ENCODE measurements at places on chromosomes 1 and 21. TPM values are rescaled to one million over a fixed set of nuclear protein-coding genes. Genes with fewer than 3 reads are reported as not detected.

SPRR2G gene
- total RNA-seq, result not detected

DNA sequence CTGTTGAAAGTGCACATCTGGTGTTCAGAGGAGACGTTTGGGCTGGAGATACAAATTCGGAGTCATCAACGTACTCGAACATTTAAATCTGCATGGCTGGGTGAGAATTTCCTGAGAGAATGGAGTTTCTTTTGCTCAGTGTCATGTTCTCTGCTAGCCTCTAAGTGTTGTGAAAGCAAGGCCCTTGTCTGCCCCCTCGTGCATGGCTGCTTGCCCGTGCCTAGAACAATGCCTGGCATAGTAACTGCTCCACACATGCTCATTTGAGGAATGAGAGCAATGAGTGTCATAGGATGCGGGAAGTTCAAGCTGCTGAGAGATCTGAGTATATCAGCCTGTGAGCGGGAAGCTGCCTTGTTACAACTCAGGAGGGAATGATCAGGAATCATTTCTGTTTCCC lies 171.1 kb upstream of the CSF3R start:
- DNase-seq, result peak; percentile 25

DNA sequence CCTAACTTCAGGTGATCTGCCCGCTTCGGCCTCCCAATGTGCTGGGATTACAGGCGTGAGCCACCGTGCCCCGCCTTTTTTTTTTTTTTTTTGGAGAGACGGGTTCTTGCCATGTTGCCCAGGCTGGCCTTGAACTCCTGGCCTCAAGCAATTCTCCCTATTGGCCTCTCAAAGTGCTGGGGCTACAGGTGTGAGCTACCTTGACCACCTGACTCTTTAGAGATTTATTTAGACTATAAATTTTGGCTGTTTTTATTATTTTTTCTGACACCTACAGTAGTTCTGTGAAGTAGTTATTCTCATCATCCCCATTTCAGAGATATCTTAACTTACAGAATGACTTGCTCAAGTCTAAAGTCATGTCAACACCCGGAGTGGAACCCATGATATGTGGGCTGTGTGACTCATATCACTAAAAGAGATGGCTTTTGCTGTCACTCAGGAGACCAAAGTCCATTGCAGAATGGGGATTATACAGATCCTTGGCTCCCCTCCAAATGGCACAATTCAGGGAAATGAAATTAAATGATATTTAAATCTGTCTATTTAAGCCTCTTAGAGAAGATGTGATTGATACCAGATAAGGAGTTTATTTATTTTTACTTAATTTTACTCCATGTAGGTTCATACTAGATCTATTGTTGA lies 93.2 kb downstream of the CTH start:
- DNase-seq, result no peak

DNA sequence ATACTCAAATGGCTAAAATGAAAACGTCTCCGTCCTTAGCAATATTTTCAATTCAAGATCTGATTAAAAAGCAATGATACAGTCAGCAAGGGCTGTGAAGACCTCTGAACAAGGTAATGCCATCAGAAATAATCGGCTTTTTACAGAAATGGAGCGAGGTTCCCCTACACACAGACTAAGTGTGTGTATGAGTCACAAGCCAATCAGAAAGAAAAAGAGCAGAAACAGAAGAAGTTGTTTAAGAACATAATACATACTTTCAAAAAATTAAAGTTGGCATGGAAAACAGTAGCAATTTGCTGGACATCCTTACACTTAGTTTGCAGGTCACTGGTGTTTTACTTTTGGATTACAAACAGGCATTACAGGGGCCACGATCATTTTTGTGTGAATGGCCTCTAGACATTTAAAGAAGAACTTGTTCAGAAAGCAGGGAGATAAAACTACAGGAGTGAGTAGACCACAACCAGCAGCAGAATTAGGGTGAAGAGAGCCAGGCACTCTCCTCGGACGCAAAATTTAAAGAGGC lies 350.0 kb upstream of the RUNX1 start:
- DNase-seq, result no peak

PTGER3 gene
- 2.4 TPM for total RNA-seq

- no peak for DNase-seq
Observed at GRCh38 chr1:239558991-239559390, 172.6 kb downstream of the CHRM3 start.

DNA sequence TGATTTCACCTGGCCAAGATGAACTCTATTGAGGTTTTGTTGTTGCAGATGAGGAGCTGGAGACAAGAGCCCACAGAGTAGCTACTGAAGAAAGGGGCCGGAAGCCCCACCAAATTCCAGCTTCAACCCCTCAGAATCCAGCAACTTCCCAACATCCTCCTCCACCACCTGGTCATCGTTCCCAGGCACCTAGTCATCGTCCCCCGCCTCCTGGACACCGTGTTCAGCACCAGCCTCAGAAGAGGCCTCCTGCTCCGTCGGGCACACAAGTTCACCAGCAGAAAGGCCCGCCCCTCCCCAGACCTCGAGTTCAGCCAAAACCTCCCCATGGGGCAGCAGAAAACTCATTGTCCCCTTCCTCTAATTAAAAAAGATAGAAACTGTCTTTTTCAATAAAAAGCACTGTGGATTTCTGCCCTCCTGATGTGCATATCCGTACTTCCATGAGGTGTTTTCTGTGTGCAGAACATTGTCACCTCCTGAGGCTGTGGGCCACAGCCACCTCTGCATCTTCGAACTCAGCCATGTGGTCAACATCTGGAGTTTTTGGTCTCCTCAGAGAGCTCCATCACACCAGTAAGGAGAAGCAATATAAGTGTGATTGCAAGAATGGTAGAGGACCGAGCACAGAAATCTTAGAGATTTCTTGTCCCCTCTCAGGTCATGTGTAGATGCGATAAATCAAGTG lies 14.3 kb downstream of the CD2 start:
- DNase-seq, result no peak

C1orf50 gene
- 5.8 TPM for total RNA-seq

- no peak for DNase-seq
Observed at GRCh38 chr1:112172294-112172882, 182.9 kb upstream of the KCND3 start.

CD52 gene
- not detected for total RNA-seq

DNA sequence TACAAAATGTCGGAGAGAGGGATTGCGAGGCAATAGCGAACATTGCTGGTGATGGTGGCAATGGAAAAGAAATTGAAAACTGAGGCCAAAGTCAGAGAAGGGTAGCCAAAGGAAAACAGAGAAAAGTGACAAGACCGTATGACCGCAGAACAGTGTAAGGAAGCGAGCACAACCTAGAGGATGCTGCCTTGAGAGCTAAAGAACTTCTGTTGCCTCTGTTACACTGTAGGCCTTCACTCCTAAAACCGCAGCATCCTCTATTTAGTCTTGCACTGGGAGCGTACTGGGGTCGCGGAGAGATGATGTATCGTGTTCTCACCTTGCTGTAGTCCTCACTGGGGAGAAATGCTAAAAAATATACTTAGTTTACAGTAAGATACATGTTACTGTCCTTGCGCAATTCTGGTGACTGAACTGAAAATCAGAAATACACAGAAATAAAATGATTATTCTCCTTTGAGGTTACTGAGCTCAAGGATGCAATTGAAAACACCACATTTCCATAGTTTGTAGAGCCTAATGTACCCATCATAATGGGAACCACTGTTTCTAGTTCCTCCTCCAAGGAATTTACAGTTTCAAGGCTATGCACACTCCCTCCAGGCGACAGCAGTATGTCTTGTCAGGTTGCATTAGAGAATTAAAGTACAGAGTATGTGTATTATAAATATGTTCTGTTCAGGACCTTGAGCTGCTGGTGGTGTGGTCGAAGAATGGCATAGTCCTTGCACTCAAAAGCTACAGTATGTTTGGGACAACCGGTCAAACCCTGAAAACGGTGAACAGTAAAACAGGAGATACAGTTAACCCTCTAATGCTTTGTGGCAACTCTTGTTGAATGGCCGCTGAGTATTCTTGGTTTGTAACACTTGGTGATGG lies 1.3 kb downstream of the NEK7 start:
- peak; percentile 20 for DNase-seq

CYYR1 gene
- not detected for total RNA-seq

FAM72B gene
- 4.5 TPM for total RNA-seq

GSTM2 gene
- total RNA-seq, result 1.6 TPM

- DNase-seq, result no peak
Observed at GRCh38 chr1:18646091-18646785, 15.6 kb downstream of the PAX7 start.

- no peak for DNase-seq
Observed at GRCh38 chr1:234932511-234933430, 195.9 kb downstream of the TOMM20 start.

DNA sequence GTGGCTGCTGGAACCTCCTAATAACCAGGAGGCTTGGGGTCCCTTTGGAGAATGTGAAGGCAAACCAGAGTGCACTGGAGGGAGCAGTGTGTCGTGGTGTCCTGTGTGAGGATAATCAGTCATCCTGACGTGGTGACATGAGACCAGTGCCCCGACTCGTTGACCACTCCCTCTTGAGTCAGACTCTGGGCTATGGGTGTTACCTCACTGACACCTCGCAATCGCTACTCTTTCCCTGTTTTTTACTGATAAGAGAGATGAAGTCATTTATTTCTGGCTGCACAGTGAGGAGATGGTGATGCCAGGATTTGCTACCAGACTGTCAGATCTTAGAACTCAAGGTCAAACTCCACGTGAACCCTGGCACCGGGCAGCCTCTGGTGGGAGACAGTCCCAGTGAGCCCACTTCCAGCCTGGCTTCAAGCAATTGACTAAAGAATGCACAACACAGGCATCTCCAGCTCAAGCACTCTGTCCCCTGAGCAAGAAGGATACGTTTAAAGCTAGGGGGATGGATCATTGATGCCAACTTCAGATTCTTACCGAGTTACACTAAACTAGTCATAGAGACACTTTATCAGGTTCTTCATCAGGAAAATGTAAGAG lies 30.3 kb downstream of the UBASH3A start:
- no peak for DNase-seq

GRCh38 chr1:109314795-109315194 lies 8.0 kb upstream of the MYBPHL start:
- DNase-seq, result no peak

C4BPA gene
- total RNA-seq, result not detected

DNA sequence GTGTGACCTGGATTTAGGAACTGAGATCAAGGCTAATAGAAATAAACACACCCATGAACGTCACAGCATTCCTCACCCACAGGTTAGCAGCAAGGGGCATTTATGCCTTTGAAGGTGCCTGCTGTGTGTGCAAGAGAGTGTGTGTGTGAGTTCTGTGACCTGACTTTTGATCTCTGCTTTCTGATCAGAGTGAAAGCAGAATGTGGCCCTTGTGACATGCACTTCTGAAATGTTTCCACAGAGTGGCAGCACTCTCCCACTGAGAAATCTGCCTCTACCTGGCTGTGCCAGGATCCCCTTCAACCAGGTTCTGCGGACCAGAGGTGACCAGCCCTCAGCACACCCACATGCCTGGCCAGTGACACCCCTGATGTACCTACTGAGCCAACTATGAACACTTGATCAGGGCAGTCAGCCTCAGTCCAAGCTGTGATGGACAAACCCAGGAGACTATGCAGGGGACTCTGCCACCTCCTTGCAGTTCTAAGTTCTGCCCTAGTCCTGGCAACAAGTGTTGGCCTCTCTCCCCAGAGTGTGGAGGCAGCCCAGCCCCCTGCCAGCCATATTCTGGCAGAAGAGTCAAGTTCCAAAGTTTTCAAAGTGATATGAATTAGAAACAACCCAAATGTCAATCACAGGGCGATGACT lies 41.0 kb downstream of the RXRG start:
- DNase-seq, result peak; percentile 17

GRCh38 chr21:41627428-41627827 lies 119.5 kb upstream of the TMPRSS2 start:
- no peak for DNase-seq

- DNase-seq, result peak; percentile 80
Observed at GRCh38 chr1:59574085-59574484, 240.7 kb upstream of the HOOK1 start.

AGO4 gene
- total RNA-seq, result 1.4 TPM

DNA sequence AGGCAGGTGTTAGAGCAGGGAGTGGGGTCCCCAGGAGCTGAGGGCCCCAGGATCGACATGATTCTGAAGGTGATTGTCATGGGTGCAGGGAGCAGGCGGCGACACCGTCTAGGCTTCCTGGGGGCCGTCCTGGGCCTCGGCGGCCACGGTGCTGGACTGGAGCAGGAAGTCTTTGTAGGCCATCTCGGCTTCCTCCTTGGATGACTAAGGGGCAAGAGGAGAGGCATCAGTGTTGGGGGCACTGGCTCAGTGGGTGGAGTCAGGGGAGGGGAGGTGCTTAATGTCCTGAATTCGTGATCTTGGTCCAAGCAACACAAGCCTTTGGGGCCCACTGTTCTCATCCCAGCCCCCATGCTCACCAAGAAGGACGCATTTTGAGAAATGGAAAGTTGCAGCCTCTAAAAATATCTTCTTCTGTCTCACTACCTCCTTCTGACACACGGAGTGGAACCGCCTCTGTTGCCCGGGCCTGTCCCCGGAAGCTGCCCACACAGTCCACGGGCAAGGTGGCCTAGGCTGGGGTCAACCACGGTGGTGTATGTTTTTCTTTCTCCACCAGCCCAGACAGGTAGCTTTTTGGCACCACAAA lies 8.6 kb upstream of the FCMR start:
- DNase-seq, result no peak

DNA sequence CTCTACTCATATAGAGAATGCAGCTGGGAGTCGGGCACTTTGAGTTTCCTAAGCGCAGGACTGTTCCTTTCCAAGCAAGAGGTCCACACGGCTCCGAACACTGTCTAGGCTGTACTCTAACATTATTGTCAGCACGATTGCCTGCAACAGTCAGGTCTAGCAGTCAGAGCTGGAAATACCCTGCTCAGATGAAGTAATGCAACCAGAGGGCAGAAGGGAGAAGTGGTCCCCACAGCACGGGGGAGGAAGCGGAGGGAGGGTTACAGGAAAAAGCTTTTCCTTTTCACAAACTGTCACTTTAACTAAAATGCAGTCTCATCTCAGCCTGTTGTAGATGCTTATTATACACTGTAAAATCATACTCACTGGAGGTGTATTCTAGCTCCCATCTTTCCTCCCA lies 98.9 kb upstream of the SLC44A3 start:
- no peak for DNase-seq

DNA sequence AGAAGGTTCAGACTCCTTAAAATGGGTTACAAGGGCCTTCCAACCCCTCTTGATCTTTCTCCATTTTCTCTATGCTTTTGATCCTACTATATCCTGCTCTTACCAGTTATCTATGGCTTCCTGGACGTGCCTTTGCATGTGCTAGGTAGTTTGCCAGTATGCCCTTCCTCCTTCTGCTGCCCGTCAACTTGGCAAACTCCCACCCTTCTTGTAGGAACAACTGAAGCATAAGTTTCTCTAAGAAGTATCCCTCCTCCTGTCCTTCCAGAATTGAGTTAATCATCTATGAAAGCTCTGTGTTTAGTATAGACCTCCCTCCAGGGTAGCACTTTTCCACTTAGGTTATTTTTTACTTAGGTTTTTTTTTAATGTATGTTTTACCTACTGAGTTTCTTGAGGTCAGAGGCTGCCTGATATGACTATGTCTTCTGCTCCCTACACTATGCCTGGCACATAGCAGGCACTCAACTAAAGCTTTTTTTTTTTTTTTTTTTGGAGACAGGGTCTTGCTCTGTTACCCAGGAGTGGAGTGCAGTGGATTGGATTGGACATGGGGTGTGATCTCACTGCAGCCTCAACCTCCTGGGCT lies 10.0 kb upstream of the IGSF3 start:
- no peak for DNase-seq

- no peak for DNase-seq
Observed at GRCh38 chr1:230113235-230113592, 46.2 kb downstream of the GALNT2 start.

CR1 gene
- total RNA-seq, result not detected

Measured in H4 (cell line).